ENCODE measurements at places on chromosomes 7 and 10. TPM values are rescaled to one million over a fixed set of nuclear protein-coding genes. Genes with fewer than 3 reads are reported as not detected.

The OR9A2 gene
- total RNA-seq: not detected

The EN2 gene
- total RNA-seq: not detected

The EPC1 gene
- total RNA-seq: 9.7 TPM

The COL1A2 gene
- total RNA-seq: 1,292 TPM

The POP7 gene
- 56.2 TPM for total RNA-seq

The TUBAL3 gene
- not detected for total RNA-seq

The TMEM270 gene
- total RNA-seq: not detected

The ADAM22 gene
- 0.30 TPM for total RNA-seq

Data from bronchus fibroblast of lung (primary cell).